CD8-positive, alpha-beta T cell (primary cell): ENCODE measurements at places on chromosomes 5 and 9. TPM values are rescaled to one million over a fixed set of nuclear protein-coding genes. Genes with fewer than 3 reads are reported as not detected.

HACD4 gene
- 5.9 TPM for total RNA-seq

IFNA2 gene
- total RNA-seq, result not detected

WNK2 gene
- total RNA-seq, result 0.25 TPM

HMMR gene
- 0.67 TPM for total RNA-seq

ENTPD8 gene
- total RNA-seq, result not detected

LHX6 gene
- not detected for total RNA-seq

TTC23L gene
- not detected for total RNA-seq

RAB3C gene
- total RNA-seq, result not detected

CATSPER3 gene
- not detected for total RNA-seq

GDA gene
- not detected for total RNA-seq

CCL27 gene
- total RNA-seq, result not detected

TAS2R1 gene
- total RNA-seq, result not detected

CARD9 gene
- 0.14 TPM for total RNA-seq

PCDHB8 gene
- total RNA-seq, result not detected

HRCT1 gene
- not detected for total RNA-seq

C9orf43 gene
- total RNA-seq, result 0.73 TPM

CDC23 gene
- total RNA-seq, result 20.5 TPM

GPR107 gene
- 25.2 TPM for total RNA-seq

HINT2 gene
- 13.6 TPM for total RNA-seq

PCDHGC3 gene
- not detected for total RNA-seq

DHFR gene
- total RNA-seq, result 5.9 TPM

SPINK6 gene
- not detected for total RNA-seq

DAPK1 gene
- 0.27 TPM for total RNA-seq

IFNA13 gene
- not detected for total RNA-seq

TRAF1 gene
- total RNA-seq, result 61.7 TPM

KIF4B gene
- total RNA-seq, result not detected

ADAMTSL1 gene
- total RNA-seq, result not detected

PTPN3 gene
- not detected for total RNA-seq

PDE4D gene
- total RNA-seq, result 275 TPM

INSL6 gene
- not detected for total RNA-seq

HAVCR1 gene
- total RNA-seq, result 2.3 TPM

PLCXD3 gene
- not detected for total RNA-seq

SLC22A4 gene
- total RNA-seq, result 1.0 TPM

OR1J1 gene
- not detected for total RNA-seq

PCDHB11 gene
- not detected for total RNA-seq
